Progenitor cell of endocrine pancreas (in vitro differentiated cells): ENCODE measurements at places on chromosomes 2 and 18.

- DNase-seq, result no peak
Observed at GRCh38 chr2:73172963-73173362, 29.4 kb upstream of the NOTO start.

DNA sequence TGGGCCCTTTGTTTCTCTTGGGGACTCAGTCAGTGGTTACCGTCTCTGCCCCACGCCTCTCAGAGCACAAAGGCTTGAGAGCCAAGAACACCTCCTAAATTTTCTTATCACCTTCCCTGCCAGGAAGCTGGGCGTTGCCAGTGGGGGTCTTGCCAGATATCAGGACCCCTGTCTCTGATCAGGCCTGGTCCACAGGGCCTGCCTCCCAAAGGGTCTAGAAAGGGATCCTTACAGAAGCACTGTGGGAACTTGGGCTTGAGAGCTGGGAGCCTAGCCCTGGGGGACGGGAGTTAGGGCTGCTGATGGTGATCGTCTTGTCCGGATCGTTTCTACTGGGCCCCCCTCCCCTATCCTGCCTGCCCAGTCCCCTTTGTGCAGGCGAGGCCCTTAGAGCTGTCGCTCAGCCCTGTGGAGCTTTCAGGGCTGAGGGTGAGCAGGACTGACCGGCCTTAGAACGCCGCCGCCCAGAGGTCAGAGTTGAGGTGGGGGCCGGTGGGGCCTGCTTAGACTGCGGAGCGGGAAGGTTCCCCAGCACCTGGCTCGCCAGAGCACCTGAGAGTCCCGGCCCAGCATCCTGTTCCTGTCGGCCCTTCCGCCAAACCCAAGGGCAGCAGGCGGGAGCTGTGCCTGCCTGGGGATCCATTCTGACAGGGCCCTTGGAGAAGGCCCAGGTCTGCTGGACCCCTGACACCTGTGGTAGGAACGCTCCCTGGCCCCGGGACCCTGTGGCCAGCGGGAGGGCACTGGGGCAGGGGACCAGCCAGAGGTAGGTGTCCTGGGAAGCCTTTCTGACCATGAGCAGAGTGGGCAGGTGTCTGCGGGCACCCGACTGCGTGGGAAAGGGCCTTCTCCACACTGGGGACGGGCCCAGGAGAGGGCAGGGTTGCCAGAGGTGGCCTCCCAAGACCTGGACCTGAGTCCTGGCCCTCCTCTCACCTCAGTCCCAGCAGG lies 956 bp downstream of the ESPNL start:
- DNase-seq, result no peak

DNA sequence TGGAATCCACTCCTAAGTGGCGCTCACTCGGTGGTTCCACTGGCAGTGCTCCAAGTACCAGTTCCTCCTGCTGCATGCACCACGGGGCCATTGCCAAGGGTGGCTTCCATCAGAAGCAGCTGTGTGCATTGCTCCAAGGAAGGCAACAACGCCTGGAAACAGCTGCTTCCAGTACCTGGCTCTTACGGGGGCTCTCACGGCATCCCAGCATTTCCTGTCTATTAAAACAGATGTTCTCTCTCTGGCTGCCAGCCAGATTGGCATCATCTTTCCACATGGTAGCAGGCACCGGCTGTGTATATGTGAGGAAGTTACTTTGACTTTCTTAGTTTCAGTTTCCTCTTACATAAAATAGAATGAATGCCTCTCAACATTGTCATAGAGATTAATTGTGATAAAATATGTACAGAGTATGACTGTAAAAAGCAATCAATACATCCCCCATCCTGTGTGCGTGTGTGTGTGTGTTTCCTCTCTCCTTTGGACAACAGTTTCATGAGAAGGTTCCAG lies 84.9 kb downstream of the CMPK2 start:
- no peak for DNase-seq

GRCh38 chr2:26016012-26016705 lies 17.7 kb upstream of the RAB10 start:
- no peak for DNase-seq

- peak; percentile 33 for DNase-seq
Observed at GRCh38 chr18:62596145-62597005, 73.5 kb downstream of the ZCCHC2 start.

GRCh38 chr2:219736209-219736608 lies 108.8 kb downstream of the SLC4A3 start:
- DNase-seq, result peak; percentile 14

- DNase-seq, result no peak
Observed at GRCh38 chr18:24736662-24737330, 276.4 kb downstream of the HRH4 start.

DNA sequence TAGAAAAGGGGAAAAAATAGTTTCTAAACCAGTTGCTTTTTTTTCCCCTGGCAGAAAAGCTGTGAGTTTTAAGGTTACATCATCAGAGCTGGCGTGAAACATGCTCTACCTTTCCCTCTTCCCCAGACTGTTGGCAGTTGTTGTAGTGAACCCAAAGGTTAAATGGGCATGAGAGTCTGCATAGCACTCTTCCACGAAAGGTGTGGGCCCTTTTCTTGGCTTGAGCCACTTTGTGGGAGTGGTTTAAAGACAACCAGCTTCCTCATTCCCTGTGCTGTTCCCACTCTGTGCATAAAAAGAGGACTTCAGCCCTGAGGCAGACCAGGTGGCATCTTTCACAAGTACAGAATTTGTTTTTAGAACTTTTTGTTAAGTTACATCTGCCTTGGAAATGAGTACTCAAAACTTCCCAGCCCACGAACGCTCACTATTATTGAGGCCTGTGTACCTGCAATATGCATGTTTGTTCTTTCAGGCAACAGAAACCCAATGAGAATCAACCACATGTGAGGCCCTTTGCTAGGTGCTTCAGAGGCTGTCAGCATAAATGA lies 243.8 kb downstream of the BABAM2 start:
- no peak for DNase-seq

- DNase-seq, result no peak
Observed at GRCh38 chr18:77207540-77207939, 42.1 kb upstream of the GALR1 start.

GRCh38 chr2:238598802-238599530 lies 172.2 kb downstream of the ASB1 start:
- no peak for DNase-seq

GRCh38 chr2:8806885-8807704 lies 30.3 kb downstream of the KIDINS220 start:
- no peak for DNase-seq

DNA sequence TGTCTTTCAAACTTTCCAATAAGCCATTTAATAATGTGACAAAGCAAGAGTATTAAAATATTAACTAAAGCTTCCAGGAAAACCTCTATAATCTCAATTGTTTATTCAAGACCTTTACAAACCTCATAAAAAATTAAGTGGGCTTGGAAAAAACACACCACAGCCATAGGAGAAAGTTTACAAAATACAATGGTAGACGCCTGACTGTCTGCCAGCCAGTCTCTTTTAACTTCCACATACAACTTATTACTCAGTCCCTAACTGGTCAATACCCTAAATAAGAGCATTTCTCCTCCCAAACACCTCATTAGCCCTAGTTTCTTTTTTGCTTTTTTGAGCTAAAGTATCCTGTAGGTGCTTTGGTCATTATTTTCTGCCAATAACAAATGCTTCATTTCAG lies 247.4 kb upstream of the CYP26B1 start:
- no peak for DNase-seq

DNA sequence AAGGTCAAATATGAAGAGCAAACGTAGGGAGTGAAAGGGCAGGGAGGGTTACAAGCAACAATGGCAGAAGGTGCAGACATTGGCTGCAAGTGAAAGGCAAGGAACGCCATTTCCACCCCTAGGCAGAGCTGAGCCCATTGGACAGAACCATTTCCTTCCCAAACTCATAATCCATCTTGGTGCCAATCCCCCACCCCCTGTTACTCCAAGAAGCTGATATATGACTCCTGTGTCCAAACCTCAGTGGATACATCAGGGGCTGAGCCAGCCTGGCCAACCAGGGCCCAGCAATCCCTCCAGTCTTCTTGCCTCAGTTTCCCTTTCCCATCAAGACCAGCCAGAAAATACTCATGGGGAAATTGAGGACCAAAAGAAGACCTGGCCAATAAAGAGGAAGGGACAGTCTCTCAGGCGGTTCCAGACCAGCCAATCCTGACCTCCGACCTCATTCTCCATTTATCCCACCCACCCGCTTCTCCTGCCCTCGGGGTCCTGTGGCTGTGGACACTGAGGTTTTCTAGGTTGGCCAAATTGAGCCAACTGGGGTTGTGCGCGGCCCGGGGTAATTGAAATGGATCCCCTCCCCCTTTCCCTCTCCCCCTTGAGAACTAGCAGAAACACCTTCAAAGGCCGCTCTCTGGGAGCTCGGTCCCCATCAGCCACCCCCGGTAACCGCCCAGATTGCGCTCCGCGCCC lies 24.8 kb downstream of the TNS1 start:
- no peak for DNase-seq

- DNase-seq, result no peak
Observed at GRCh38 chr18:52395146-52395852, 55.3 kb downstream of the DCC start.

- no peak for DNase-seq
Observed at GRCh38 chr2:217753460-217754200, 249.2 kb downstream of the TNS1 start.

- DNase-seq, result no peak
Observed at GRCh38 chr2:62204998-62205496, 9.1 kb downstream of the B3GNT2 start.

- no peak for DNase-seq
Observed at GRCh38 chr2:55923982-55924321, 370 bp upstream of the EFEMP1 start.

DNA sequence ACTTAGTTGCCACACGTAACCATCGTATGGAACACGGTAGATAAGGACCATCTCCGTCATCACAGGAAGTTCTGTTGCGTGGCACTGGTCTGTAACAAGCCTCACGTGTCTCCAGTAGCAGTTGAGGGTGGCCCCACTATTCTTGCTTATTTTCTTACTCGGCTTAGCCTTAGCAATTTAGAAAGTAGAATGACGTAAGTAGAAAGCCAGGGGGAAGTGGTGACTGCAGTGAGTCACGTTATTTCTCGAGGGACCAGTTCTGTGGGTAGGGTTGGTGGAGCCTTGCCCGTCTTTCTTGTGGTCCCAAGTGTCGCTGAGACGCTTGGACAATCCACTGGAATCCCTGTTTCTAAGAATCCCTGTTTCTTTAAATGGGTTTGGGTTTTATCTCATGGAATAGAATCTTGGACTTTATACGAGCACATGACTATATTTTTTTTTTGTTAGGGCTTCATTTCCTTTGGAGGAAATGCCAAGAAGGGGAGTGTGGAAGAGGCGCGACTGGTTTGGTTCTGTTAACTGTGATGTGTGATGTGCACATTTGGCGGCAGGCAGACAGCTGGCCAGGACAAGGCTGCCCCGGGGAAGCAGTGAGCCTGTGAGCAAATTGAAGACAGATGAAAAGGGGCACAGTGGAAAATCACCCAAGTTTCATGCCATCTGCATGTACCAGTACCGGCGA lies 96.2 kb downstream of the CABLES1 start:
- DNase-seq, result no peak

DNA sequence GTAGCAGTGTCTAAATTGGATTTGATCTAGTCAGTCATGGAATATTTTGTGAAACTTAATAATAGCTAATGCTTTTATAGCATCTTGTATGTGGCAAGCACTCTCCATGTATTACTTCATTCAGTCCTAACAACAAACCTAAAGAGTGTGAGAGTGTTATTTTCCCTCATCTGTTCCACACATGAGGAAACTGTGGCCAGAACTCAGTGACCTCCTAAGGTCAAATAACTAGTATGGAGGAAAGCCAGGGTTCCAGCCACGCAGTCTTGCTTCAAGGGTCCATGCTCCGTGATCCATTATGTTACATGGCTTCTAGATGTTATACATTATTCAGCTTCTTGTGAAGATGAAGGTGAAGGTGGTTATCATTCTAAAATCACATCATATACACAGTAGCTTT lies 45.5 kb downstream of the TWSG1 start:
- no peak for DNase-seq

GRCh38 chr2:26850000-26850431 lies 2.1 kb downstream of the DPYSL5 start:
- DNase-seq, result no peak

DNA sequence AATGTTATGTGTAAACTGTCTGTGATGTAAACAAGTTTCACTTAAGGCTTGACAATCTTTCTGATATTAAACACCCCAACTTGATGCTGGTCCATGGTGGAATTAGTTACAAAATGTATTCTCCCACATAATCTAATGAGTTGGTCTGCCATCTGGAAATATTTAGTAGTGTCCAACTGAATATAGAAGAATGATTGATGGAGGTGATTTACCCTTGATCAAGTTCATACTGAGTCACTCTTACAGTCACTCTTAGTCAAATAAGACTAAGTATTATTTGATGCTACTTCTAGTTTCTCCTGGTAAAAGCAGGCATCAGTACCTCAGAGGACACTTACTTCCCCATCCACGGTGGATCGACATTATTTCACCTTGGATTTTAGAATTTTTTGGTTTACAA lies 198.1 kb downstream of the SATB2 start:
- no peak for DNase-seq

GRCh38 chr2:188383158-188383557 lies 91.5 kb downstream of the GULP1 start:
- DNase-seq, result no peak

DNA sequence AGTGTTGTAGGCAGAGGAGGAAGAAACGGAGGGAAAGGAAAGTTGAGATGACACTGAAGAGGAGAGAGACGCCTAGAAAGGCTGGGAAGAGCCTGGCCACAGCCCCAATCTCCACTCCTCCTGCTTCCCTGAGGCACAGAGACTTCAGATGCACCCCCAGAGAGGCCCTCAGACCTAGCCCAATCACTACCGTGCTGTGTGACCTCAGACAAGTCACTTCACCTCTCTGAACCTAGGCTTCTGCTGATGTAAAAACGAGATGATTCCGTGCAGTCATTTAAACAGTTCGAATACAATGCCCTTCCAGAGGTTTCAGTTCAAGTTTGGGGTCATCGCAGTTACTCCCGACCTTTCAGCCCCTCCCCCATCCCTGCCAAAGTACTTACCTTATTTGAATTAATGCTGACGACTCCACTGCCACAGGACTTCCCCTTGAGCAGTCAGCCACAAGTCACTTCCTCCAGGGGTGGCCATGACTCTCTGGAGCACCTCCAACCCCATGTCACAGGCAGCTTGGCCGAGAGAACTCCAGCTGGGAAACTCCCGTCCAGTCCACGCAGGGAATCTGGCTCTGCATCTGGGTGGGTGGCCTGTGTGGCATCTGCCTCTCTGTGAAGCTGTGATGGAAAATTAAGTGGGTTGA lies 105.2 kb upstream of the ID2 start:
- DNase-seq, result no peak

DNA sequence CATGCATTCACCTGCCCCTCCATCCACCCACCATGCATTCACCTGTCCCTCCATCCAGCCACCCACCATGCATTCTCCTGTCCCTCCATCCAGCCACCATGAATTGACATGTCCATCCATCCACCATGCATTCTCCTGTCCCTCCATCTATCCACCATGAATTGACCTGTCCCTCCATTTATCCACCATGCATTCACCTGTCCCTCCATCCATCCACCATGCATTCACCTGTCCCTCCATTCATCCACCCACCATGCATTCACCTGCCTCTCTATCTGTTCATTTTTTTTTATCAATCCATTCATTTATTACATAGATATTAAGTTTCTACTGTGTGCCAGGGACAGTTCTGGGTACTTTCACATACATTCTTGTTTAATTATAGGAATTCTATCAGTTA lies 69.2 kb downstream of the MYCN start:
- DNase-seq, result no peak
